Activated CD8-positive, alpha-beta T cell treated with anti-CD3 and anti-CD28 coated beads for 36 hours (primary cell): ENCODE measurements at places on chromosomes 12 and 14. TPM values are rescaled to one million over a fixed set of nuclear protein-coding genes. Genes with fewer than 3 reads are reported as not detected.

GRCh38 chr12:21568115-21568514 is 36.5 kb downstream of the GYS2 start:
- no peak for DNase-seq

DNA sequence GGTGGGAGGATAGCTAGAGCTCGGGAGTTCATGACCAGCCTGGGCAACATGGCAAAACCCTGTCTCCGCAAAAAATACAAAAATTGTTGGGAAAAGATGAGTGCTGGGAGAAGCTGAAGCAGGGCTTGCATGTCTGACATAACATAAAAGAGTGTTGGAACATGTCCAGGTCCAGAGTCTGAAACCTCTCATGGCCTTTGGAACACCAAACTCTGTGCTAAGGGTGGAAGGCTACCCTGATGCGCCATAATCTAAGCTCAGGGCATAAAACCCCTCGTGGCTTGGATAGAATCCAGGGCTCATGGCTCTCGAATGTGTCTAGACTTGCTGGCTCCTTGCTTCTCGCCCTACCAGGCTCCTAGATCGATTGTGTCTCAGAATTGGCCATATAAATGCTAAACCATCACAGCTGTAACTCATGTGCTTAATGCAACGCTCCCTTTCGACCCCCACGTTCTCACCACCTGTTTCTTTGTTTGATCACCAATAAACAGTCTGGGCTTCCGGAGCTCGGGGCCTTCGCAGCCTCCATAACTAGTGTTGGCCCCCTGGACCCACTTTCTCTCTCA is 6.7 kb upstream of the CLEC7A start:
- DNase-seq = no peak

DNA sequence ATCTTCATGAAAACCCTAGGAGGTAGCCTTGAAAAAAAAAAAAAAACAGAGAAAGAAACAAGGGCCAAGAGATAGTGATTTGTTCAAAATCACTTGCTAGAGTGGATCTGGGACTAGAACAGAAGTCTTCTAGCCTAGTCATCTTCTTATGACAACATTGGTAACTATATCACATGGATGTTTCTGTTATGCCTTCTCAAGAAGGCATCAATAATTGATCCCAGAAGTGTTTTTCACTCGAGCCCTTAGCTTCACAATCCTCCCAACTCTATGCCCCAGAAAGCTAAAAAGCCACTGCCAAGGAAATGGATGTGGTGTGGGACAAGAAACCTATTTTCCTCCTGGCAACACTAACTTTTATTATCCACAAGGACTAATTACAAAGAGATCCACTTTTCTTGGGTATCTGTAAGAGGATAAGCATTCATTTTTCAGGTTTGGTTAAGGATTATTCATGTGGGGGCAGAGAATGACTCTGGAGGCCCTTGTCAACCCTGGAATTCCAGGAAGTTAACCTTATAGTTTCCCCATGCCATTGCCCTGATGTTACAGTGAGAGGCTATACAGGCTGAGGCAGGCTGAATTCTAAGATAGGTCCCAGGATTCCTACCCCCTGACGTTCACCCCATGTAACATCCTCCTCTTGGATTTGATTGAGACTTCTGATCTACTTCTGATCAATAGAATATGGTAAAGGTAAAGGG is 67.7 kb upstream of the CPM start:
- DNase-seq = no peak

GRCh38 chr12:61250303-61250702 is 1009.9 kb upstream of the USP15 start:
- DNase-seq = no peak

DNA sequence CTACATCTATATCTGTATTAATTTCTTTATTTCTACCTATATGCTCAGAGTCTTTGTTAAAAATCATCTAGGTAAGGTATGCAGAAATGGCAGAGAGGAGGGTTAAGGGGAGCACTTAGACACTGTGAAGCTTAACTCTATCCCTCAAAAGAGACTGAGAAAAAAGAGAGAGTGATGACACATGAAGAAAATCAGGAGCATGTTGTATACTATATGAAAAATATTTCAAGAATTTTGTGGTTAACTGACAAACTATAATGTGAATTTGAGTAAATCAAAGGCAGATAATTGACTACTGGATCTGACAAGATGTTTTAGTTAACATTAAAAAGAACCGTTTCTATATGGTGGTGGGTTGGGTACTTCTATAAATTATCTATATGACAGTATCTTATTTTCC is 1814.2 kb upstream of the SEL1L start:
- no peak for DNase-seq

DNA sequence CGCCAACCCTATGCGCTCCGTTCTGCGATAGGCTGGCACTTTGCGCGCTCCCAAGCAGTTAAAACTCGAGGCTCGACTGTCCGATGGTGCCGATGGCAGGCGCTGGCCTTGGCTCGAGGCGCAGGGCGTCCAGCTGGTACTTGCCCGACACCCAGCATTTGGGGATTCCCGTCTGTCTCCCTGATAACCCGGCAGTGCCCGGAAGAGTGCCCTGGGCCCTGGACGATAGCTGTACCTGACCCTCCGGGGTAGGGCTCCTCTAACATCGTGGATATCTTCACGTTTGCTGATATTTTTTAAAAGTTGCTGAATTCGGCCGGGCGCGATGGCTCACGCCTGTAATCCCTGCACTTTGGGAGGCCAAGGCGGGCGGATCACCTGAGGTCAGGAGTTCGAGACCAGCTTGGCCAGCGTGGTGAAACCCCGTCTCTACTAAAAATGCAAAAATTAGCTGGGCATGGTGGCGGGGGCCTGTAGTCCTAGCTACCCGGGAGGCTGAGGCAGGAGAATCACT is 908 bp upstream of the WIF1 start:
- DNase-seq = no peak

- no peak for DNase-seq
These were observed 182.9 kb upstream of the FAR2 start for GRCh38 chr12:28966046-28966780.

DNA sequence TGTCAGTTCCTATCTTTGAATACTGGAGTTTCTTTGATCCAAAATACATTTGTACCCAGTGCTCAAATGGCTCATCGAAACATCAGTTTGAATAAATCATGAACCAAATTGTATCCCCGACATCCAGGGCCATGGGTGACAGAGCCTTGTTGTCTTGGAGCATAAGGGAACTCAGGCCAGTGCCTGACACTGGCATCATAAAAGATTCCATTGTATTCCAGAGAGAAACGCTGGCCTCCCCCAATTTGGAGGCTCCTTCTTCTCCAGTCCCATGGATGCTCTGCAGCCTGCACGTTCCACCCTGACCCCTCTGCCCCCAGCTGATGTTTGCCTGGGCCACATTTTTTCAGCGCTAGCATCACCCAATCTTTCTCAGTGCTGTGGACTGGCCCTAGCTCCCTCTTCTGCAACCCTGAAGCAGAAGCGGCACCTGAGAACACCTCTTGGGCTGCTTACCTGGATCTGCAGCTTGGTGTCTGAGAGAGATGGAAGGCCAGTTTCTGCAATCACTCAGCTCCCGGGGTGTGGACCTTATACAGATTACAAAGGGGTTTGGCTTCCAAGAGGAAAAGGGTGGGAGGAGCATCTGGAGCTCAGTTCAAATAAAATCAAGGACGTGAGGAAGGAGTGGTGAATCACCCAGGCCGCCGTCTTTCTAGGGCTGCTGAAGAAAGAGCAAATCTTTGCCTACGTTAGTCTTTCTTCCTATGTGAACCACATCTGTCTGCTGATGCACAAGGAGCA is at the start of gene RNASE1:
RNASE1 (minus strand) TSS at position 504 of the 744 bp plus-strand sequence. CDS start 776 bp downstream, outside the sequence.
- no peak for DNase-seq

GRCh38 chr12:11685316-11685715 is 35.8 kb downstream of the ETV6 start:
- DNase-seq = no peak

DNA sequence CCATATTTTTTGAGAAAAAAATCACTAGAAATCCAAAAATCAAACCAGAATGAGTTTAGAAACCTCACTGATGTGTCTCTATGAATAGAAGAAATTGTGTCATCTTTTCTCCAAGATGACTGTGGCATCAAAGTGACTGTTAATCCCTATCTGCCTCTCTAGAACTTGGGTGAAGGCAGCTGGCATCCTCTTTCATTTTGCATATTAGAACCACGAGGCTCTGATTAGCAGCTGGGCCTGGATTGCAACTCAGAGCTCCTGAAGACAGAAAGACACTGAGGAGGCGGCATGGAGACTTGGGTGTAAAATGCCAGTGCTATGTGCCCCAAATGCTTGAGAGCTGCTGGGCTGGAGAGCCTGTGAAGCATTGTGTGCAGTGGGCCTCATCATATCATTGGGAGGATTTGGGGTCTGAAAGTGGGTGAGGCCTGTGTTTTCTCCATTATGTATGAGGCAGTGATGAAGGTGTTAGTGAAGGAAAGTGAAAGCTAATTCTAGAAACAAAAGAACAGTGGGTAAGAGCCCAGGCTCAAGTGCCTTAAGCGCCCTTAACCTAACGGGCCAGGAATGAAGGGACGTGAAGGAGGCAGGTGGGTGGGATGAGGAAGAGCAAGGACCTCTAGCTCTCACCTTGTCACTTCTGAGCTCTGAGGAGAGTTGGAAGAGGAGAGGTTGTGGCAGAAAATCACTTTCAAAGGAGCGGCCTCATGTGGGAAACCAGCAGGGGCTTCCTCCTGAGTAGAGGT is 26.2 kb downstream of the NKX2-8 start:
- DNase-seq = no peak

DNA sequence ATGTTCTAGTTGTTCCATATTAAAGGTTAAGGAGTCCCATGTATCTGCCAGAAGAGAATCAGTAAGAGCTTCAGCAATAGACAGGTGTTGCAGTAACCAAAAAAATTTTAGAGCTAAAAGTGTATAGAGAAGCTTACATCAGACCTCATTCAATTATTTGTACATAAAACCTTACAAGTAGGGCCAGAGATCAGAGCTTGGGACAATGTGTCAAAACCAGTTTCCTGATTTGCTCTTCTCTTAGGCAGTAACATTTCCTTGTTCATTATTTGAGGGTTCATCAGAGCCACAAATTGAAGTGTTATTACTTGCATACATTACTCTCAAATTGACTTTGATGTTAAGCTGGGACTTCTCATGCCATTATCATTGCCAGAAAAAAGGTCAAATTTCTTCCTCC is 55.5 kb upstream of the ATXN7L3B start:
- DNase-seq = no peak

DNA sequence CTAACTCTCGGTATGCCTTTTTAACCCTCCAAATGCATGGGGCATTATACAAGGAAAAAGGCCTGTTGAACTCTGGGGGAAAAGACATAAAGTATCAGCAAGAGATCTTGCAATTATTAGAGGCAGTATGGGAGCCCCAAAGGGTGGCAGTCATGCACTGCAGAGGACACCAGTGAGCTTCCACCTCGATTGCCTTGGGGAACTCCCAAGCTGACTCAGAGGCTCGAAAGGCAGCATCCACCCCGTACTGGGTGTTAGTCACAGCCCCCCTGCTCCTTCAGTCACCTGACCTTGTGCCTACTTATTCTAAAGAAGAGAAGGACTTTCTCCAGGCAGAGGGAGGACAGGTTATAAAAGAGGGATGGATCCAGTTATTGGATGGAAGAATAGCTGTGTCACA is 781.4 kb upstream of the TMEM132C start:
- peak; percentile 62 for DNase-seq

GRCh38 chr12:128611736-128612135 is 212.0 kb downstream of the SLC15A4 start:
- DNase-seq = no peak

DNA sequence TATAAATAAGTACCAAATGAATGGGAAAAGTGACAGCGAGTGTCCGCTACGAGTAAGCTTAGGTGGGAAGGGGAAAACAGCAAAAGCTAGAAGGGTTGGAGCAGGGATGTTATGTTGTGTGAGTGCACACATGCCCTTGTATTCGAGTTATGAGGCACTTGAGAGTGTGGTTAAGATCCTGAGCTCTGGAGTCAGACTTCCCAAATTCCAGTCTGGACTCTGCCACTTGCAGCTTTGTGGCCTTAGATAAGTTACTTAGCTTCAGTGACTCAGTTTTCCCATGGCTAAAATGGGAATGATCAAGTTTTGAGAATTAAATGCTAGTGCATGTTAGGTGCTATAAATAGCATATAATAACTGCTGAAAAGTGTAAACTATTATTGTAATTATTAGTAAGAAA is 44.9 kb downstream of the KTN1 start:
- DNase-seq = no peak

DNA sequence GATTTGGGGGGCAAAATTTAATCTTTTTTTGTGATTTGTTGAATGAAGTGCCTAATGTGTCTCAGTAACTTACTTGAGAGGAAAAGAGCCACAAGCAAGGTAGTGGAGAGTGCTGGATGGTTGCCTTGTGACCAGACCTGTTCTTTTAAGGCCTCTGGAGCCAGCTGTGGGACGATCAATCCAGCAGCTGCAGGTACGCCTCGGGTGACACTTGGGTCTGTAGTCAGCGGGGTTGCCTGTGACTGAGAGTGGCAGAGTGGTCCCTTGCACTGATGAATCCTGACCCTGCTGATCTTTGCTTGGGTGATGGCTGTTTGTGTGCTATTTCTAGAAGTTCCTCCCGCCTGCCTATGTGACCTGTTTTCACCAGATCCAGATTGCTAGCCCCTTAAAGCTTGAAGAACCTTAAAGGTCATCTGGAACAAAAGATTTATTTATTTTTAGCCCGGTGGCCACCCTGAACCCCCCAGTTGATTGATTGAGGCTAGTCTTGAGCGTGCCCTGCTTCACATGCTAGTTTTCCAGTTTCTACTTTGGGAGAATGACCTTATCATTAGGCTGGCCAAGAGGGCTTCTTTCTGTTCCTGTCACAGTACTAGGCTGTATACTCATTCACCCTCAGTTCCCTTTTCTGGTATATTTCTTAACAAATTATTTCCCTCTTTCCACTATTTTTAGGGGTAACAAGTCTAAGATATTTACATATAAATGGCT is 23.2 kb downstream of the PRKCH start:
- DNase-seq = peak; percentile 51

DNA sequence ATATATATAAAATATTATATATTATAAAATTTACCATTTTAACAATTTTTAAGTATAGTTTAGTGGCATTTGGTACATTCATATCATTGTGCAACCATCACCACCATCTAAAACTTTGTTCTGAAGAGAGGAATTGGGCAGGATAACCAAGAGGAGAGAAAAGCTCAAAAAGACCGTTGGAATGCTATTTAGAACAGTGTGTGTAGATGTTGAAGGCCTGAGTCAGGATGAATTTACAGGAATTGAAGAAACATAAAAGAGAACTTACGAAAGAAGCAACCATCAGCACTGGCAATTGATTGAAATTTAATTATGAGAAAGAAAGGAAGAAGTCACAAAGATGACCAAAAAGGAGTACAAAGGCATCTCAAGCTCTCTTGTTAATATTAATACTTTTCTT is 196.9 kb upstream of the PWP1 start:
- no peak for DNase-seq

Gene RDH12
- total RNA-seq = not detected

Gene ERP27
- 2.3 TPM for total RNA-seq

Gene PIWIL1
- not detected for total RNA-seq

Gene GARIN6
- total RNA-seq = not detected

Gene RHEBL1
- total RNA-seq = 18.5 TPM

Gene GON7
- total RNA-seq = 15.6 TPM
